Thoracic aorta (tissue), 2 donors: ENCODE measurements at places on chromosomes 16 and 17. TPM values are rescaled to one million over a fixed set of nuclear protein-coding genes. Genes with fewer than 3 reads are reported as not detected.

- H3K27me3 ChIP-seq = no peaks in the 10 kb centered on the region
- no peak for DNase-seq
- H3K4me1 ChIP-seq = no peaks in the 10 kb centered on the region
- no peaks in the 10 kb centered on the region for H3K36me3 ChIP-seq
- H3K4me3 ChIP-seq = no peak overlapping the region
These were observed 672.3 kb upstream of the C16orf82 start for GRCh38 chr16:26394409-26394808.

Gene SPNS2
- 9.1 TPM for total RNA-seq

Gene KCNJ18
- not detected for total RNA-seq

Gene SPATA33
- 3.9 TPM for total RNA-seq

Gene GUCY2D
- total RNA-seq = not detected

Gene BAIAP2
- total RNA-seq = 9.9 TPM

Gene KRTAP2-1
- total RNA-seq = not detected

- peaks cover 30% of the 10 kb centered on the region for H3K36me3 ChIP-seq
- DNase-seq = no peak
- no peak overlapping the region for H3K27ac ChIP-seq
- no peaks in the 10 kb centered on the region for H3K27me3 ChIP-seq
- H3K4me1 ChIP-seq = no peaks in the 10 kb centered on the region
These were observed 9.8 kb downstream of the TP53 start for GRCh38 chr17:7677388-7678067.

DNA sequence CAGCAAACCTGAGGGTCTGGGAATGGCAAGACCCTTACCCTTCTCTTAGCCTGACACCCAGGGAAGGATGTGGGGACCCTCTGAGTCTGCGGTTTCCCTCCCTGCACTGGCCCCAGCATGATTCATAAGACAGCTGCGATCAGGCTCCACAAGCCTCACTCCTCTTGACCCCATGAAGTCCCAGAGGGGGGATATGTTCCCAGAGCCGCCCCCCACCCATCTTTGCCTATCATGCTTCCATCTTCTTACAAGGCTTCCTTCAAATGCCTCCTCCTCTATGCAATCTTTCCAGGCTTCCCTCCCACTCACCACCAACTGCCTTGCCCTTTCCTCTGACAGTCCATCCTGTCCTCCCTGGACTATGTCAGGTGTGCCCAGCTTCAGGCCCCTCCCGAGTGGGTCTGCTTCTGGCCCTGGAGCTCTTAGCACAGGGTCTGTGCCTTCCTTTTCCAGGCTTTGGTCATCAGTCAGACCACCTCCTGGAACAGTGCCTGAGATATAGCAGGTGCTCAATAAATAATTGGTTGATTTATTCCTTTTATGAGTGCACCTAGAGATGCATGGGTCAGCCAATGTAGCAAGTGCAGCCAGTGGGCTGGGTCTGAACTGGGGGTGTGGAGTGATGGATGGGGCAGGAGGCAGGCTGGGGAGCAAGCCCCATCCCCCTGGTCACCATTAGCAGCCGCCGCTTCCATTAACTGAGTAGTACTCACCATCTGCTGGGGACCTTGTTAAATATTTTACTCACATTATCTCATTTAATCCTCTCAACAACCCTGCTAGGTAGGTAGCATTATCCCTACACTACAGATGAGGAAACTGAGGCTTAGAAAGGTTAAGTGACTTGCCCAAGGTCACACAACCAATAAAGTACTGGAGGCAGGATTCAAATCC is 8.4 kb downstream of the DLX3 start:
- no peaks in the 10 kb centered on the region for H3K36me3 ChIP-seq
- no peak overlapping the region for H3K27ac ChIP-seq
- H3K4me3 ChIP-seq = no peak overlapping the region
- no peak for DNase-seq
- H3K27me3 ChIP-seq = no peaks in the 10 kb centered on the region
- peaks cover 8% of the 10 kb centered on the region for H3K4me1 ChIP-seq

GRCh38 chr17:17951524-17951923 is 20.7 kb downstream of the TOM1L2 start:
- no peak overlapping the region for H3K4me3 ChIP-seq
- H3K27me3 ChIP-seq = no peaks in the 10 kb centered on the region
- DNase-seq = no peak
- H3K4me1 ChIP-seq = no peaks in the 10 kb centered on the region
- no peak overlapping the region for H3K27ac ChIP-seq

- H3K27ac ChIP-seq = no peak overlapping the region
- H3K36me3 ChIP-seq = no peaks in the 10 kb centered on the region
- H3K4me1 ChIP-seq = peaks cover 11% of the 10 kb centered on the region
- no peaks in the 10 kb centered on the region for H3K27me3 ChIP-seq
- no peak for DNase-seq
These were observed 229.8 kb downstream of the KATNIP start for GRCh38 chr16:27779641-27780164.

DNA sequence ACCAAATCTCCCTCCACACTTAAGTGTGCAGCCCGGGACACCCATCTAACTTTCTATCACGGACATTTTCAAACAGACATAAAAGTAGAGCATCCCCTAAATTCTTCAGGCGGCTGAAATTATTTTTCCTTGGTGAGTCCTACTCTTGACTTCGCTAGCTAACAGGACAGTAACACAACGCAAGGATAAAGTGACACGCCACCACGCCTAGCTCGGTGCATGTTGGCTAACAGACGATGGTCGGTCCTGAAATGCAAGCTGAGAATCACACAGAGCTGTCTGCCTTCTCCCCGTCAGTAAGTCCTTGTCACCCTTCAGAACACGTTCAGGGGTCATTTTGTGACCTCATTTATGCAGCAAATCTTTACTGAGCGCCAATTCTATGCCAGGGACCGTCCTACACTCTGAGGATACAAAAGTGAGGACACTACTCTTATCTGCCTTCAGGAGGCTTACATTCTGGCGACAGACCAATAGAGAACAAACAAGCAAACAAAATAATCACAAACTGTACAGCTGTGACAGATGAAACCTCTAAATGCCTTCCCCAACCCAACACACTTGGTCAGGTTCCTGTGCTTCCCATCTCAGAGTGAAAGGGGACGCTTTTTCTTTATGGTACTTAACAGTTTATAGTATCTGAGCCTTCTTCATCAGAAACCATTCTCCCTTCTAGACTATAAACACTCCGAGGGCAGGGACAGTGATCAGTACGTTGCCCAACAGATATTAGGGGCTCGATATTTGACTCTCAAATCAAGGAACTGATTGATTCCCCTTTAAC is 1.3 kb downstream of the NTAN1 start:
- peak overlapping the region; percentile 90 for H3K4me3 ChIP-seq
- H3K36me3 ChIP-seq = peaks cover 8% of the 10 kb centered on the region
- no peaks in the 10 kb centered on the region for H3K27me3 ChIP-seq
- DNase-seq = no peak
- H3K27ac ChIP-seq = no peak overlapping the region
- H3K4me1 ChIP-seq = peaks cover 6% of the 10 kb centered on the region

Gene MVP
- 175 TPM for total RNA-seq

Gene CHST6
- 7.7 TPM for total RNA-seq

Gene PER1
- total RNA-seq = 175 TPM

Gene IRX6
- not detected for total RNA-seq

DNA sequence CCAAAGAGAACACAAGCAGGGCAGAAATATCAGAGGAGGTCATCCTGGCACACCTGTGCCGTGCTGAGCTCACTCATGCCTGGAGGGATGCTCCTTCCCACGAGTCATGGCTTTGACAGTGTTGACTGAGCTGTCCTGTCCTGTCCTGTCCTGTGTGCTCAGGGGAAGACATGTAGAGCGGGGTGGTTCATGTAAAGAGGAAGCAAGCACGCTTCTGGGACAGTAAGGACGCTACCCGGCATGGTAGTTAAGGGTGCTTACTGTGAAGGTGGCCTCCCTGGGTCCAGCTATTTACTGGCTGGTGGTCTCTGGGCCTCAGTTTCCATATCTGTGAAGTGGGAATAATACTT is 398 bp downstream of the LGALS9 start:
- H3K36me3 ChIP-seq = no peaks in the 10 kb centered on the region
- no peaks in the 10 kb centered on the region for H3K27me3 ChIP-seq
- peak overlapping the region; percentile 49 for H3K4me3 ChIP-seq

DNA sequence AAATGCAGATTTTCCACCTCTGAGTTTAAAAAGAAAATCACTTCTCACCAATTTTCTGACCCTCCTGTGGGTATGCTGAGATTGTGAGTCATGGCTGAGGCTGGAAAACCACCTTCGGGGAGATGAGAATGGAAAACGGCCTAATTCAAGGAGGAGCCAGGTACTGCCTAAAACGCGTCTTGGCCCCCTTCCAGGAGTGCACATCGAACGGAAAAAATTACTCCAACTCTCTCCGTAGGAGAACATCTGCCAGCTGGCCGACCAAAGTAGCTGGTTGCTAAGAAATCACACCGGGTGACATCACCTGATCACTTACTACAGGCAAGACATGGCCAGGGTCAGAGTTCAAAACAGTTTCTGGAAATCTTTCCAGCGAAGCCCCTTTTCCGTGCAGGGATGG is 107.6 kb downstream of the ZNF423 start:
- DNase-seq = no peak
- no peaks in the 10 kb centered on the region for H3K27me3 ChIP-seq
- no peak overlapping the region for H3K4me3 ChIP-seq
- H3K4me1 ChIP-seq = no peaks in the 10 kb centered on the region
- no peak overlapping the region for H3K27ac ChIP-seq

Gene CACNG5
- total RNA-seq = not detected

DNA sequence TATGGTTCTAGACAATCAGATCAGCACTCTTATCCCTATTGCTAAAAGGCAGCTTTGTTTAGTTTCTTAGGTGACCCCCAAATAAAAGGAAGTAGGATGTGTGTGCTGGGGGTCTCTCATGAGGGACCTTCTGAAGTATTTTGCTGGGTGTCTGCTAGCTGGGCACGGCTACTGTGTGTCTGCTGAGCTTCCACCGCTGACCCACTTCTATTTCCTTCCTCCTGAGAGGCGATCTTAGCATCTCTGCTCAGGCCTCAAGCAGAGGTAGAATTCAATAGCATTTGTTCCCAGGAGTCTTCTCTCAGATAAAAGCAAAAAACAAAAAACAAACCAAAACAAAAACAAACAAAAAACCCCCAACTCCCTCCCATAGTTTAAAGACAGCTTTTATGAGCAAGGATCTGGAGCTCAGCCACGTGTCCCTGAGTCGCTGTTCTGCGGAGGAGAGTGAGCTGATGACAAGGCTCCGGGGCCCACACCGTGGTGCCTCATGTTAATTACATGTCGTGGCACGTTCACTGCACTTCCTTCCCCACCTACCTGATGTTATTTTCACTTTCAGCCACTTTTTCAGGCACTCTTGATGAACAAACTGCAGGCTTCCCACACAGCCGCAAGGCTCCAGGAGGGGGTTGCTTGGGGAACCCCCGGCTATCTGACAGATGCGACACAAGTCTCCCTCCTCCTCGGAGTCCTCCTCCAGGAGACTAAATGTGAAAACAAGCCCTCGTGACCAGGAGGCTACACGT is 83.5 kb downstream of the MARCHF10 start:
- no peaks in the 10 kb centered on the region for H3K27me3 ChIP-seq
- no peaks in the 10 kb centered on the region for H3K36me3 ChIP-seq
- no peaks in the 10 kb centered on the region for H3K4me1 ChIP-seq
- no peak overlapping the region for H3K27ac ChIP-seq

- H3K36me3 ChIP-seq = no peaks in the 10 kb centered on the region
- no peak overlapping the region for H3K4me3 ChIP-seq
- no peaks in the 10 kb centered on the region for H3K4me1 ChIP-seq
- no peak for DNase-seq
- H3K27me3 ChIP-seq = no peaks in the 10 kb centered on the region
These were observed 26.0 kb downstream of the NECAB2 start for GRCh38 chr16:83994087-83994486.
